ENCODE measurements at places on chromosomes 6 and 20.

DNA sequence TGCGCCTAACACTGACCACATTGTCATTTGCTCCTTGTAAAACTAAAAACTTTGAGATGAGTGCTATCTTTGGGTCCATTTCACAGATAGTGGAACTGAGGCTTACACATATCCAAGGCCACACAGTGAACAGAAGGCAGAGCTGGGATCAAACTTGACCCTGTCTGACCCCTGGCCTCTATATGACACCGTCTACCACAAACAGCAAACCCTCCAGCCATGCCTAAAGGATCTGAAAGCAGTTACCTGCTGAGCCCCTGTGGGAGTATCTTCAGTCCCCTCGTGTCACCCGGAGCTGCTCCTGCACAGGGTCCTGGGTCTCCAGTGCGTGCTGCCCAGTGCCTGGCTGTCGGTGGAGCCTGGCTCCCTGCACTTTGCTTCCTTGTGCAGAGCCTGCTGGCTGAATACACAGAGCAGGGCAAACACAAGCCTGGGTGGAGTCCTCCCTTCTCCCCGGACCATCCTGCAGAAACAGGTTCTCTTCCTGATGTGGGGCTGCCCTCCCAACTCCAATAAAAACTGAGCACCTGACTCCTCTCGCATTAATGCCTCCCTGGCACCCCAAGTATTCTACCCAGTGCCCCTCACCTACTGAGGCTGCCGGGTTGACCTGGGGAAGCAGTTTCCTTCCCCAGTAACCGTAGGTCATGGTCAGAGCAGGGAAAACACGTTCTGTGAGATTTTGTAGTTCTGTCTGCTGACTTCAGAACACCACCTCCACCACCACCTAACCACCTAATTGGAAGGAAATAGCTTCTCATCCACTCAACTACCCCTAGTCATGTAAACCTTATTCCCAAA, at the start of gene BCAS1:
Gene BCAS1, minus strand, starts transcription at position 408 of the 801 bp plus-strand sequence. CDS start 11,876 bp downstream, outside the sequence.
- no peak for DNase-seq

DNA sequence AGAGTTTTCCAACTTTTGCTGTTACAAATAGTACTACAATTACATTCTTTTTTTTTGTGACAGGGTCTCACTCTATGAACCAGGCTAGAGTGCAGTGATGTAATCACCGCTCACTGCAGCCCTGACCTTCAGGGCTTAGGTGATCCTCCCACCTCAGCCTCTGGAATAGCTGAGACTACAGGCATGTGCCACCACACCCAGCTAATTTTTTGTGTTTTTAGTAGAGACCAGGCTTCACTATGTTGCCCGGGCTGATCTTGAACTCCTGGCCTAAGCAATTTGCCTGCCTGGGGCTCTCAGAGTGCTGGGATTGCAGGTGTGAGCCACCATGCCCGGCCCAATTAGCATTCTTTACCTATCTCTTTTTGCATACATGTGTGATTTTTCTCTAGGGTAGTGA, 12.5 kb downstream of the ATRN start:
- no peak for DNase-seq

DNA sequence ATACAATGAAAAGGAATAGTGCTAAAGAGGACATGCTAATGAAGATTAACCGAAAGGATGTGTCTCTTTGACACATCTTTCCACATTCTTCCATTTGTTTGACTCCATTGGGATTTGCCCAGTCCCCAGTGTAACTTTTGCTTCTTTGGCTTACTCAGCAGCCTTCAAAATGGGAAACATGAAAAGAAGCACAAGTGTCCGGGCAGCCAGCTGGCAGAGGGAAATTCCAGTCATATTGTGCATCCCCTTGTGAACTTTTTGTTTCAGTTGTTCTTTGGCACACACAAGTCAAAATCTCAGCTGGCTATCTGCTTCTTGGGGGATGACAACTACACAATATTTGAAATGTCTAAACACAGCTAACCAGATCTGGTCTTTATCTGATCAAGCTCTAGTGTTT, 157.4 kb downstream of the OGFRL1 start:
- DNase-seq: no peak

DNA sequence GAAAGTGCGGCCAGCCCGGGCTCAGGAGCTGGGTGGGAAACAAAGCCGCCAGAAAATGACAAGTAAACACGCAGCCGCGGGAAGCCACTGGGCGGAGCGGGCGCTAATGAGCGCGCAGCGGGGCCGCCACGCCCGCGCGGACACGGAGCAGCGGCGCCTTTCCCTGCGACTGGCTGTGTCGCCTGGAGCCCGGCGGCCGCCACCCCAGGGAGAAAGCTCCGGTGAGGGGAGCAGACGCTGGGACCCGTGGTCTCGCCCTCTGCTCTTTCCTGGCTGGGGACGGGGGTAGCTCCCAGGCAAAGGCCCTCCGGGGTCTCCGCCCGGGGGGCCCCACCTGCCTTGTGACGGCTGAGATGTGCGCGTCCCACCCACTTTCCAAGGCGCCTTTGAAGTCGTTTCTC, 54.9 kb downstream of the PRR18 start:
- no peak for DNase-seq

DNA sequence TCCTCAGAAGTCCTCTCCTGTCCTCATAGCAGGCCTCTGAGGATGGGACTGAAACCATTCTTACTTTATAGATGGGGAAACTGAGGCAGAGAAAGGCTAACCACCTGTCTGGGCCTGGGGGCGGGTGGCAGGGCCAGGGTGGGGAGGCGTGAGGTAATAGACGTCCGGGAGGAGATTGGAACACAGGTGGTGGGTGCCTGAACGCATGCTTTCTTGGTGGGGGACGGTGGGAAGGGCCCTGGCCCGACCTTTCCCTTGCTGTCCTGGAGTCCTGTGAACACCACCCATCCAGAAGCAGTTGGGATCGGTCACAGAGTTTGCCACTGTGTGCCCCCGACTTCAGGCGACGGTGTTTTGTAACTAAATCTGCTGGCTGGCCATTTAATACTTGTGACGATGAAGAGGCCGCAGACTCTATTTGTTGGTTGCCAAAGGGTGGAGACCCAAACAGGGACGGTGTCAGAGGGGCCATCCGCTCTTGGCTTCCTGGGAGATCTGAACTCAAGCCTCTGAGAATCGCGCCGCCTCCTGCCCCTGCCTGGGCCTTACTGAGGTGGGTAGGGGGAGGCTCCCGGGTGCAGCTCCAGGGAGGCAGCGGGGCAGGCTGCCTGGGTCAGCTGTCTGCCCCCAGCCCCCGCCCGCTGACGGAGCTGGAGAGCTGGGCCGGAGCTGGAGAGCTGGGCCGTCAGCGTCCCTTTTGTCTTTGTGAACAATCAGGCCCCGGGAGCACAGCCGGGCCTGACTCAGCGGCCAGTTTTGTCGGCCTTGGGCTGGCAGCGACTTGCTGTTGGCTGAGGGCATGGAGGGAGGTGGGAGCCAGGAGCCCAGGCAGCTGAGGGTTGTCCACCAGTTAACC, 4.1 kb downstream of the RBM38 start:
- no peak for DNase-seq

GRCh38 chr6:156776840-156777576, at the start of gene ARID1B:
ARID1B (plus strand) TSS chr6:156777378; CDS start chr6:156777681, 303 bp downstream.
- no peak for DNase-seq

DNA sequence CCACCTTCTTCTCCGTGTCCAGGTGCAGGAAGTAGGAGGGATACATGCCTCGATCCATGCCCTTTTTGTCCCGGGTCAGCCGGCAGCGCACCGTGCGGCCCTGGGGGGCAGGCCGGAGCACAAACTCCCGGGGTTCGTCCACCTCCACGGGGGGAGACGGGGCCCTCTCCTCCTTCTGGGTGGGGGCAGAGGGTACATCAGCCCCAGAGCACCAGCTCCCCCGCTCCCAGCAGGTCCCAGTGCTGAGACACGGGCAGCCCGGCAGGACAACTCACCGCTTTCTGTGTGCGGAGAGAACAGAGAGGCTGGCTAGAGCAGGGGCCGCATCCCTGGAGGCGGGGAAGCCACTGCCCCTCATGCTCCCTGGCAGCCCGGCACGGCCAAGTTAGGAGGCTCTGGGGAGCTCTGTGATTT, 6.7 kb downstream of the TULP1 start:
- DNase-seq: no peak

- no peak for DNase-seq
Observed at GRCh38 chr6:122683989-122684651, 73.9 kb downstream of the PKIB start.

DNA sequence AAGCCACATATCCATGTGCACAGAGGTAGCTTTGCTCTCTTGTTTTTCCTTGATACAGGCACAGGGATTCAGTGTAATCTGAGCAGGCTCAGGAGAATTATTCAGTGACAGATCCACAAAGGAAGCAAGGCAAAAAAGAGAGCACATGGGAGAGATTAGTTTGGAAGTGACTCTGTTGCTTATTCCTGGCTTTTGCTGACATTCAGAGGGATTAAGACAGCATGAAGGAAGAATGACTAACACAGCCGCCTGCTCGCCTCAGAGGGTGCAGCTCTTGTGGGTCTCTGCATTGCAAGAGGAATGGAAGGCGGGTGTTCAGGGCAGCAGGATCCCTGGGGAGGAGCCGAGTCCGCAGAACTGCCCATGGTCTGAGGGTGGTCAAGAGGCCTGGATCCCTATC, 203.4 kb upstream of the KCNQ5 start:
- no peak for DNase-seq

- no peak for DNase-seq
Observed at GRCh38 chr6:7559651-7560385, 18.3 kb downstream of the DSP start.

DNA sequence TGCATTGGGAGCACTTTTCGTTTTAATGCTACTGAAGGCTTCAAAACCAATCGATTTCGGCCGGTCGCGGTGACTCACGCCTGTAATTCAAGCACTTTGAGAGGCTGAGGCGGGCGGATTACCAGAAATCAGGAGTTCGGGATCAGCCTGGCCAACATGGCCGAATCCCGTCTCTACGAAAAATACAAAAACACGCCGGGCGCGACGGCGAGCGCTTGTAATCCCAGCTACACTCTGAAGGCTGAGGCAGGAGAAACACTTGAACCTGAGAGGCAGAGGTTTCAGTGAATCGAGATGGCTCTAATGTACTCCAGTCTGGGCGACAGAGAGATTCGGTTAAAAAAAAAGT, 58.4 kb downstream of the TRIM38 start:
- no peak for DNase-seq

- DNase-seq: no peak
Observed at GRCh38 chr6:102525336-102525735, 1131.8 kb downstream of the GRIK2 start.

DNA sequence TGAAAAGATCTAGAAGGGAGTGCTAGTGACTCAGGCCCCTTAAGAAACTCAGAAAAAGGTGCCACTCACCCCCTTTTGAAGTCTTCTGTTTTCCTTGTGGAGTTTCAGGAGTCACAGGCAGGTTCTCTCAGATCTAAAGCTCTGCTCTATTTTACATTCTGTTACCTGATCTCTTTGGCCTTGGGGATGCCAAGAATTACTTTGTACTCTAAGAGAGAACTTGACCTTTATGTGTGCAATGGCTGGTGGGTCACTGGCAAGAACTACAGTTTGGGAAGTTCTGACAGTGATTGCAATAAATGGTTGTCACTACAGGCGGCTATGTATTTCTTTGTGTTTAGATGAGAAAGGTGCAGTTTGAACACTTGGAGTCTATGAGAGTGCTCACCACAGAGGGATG, 24.2 kb upstream of the ENPP4 start:
- no peak for DNase-seq

Data from SIG-M5 (cell line).